Cerebellar nuclear complex (tissue), 1 donor: ENCODE measurements at places on chromosomes 13 and 19.

GRCh38 chr13:103130681-103131210 is 64.5 kb upstream of the SLC10A2 start:
- DNase-seq, result no peak

- no peak for DNase-seq
Measured at GRCh38 chr19:39846678-39847486, 703 bp upstream of the FBL start.

GRCh38 chr13:44899967-44900366 is 89.3 kb downstream of the NUFIP1 start:
- DNase-seq, result no peak

DNA sequence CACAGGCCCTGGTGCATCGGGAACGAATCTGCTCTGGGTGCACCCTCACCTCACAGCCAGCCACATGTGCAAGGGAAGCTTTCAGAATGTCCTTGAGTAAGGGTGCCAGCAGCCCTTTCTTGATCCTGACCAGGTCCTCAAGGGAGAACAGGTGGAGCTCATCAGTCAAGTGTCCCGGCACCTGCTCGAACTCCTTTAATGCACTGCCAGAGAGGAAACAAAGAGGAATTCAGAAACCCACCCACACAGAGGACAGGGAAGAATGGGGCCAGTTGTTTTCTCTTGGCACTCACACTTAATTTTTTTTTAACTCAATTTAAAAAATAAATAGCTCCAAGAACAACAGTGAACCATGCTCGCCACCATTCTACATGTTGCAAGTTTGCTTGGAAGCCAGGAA is 41.7 kb downstream of the RUBCNL start:
- no peak for DNase-seq

GRCh38 chr13:66519259-66519658 is 710.9 kb downstream of the PCDH9 start:
- no peak for DNase-seq

DNA sequence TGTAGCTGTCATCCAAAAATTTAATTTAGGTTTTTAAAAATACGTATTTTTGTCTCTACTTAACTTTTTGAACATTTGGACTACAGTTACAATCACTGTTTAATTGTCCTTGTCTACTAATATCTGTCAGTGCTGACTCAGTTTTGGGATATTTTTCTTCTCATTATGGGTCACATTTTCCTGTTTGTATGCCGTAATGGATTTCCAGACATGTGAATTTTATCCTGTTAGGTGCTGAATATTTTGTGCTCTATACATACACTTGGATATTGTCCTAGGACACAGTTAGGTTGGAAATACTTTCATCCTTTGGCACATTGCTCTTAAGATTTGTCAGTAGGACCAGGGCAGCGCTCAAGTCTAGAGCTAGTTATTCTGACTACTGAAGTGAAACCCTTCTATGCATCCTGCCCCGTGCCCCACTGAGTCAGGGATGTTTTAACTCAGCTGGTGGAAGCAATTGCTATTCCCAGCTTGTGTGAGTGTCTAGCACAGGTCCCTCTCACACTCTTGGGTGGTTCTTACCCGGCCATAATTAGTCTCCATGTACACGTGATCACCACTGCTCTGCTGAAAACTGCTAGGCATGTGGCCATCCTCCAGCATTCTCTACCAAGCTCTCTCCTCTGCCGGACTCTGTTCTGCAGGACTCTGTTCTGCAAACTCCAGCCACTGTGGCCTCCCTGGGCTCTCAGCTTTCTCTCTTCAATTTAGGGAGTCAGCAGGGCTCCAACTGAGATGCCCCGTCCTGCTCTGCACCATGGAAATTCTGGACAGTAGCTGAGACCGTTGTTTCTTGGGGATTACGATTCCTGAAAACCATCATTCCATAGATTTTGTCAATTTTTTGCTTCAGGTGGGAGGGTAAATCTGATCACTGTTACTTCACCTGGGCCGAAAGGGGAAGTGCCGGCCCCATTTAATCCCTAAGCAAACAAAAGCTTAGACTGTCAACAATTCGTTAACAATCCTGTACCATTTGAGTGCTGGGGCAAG is 11.1 kb downstream of the PROZ start:
- no peak for DNase-seq
